Osteocyte (in vitro differentiated cells): ENCODE measurements at places on chromosomes 4 and X. TPM values are rescaled to one million over a fixed set of nuclear protein-coding genes. Genes with fewer than 3 reads are reported as not detected.
A peak's percentile ranks its signal among the peaks of the same experiment; 100 is the strongest.

GRCh38 chr4:55530691-55531090 lies 16.0 kb downstream of the CLOCK start:
- no peak overlapping the region for H3K4me3 ChIP-seq
- peaks cover 2% of the 10 kb centered on the region for H3K4me1 ChIP-seq
- no peak overlapping the region for H3K27ac ChIP-seq
- H3K36me3 ChIP-seq = peaks cover 33% of the 10 kb centered on the region
- no peaks in the 10 kb centered on the region for H3K27me3 ChIP-seq

The SERTM2 gene
- total RNA-seq = not detected in 2 replicates

The MSX1 gene
- 2.2 and 3.5 TPM in 2 replicates for total RNA-seq

- H3K4me1 ChIP-seq = peaks cover 1% of the 10 kb centered on the region
- H3K4me3 ChIP-seq = no peak overlapping the region
- H3K36me3 ChIP-seq = no peaks in the 10 kb centered on the region
These were observed 23.5 kb upstream of the SPINK2 start for GRCh38 chr4:56844802-56845580.

GRCh38 chrX:55011294-55011693 lies 11.1 kb downstream of the APEX2 start:
- H3K27ac ChIP-seq = no peak overlapping the region
- peaks cover 6% of the 10 kb centered on the region for H3K36me3 ChIP-seq
- no peaks in the 10 kb centered on the region for H3K4me1 ChIP-seq
- H3K27me3 ChIP-seq = no peaks in the 10 kb centered on the region
- no peak for DNase-seq
- no peak overlapping the region for H3K4me3 ChIP-seq

DNA sequence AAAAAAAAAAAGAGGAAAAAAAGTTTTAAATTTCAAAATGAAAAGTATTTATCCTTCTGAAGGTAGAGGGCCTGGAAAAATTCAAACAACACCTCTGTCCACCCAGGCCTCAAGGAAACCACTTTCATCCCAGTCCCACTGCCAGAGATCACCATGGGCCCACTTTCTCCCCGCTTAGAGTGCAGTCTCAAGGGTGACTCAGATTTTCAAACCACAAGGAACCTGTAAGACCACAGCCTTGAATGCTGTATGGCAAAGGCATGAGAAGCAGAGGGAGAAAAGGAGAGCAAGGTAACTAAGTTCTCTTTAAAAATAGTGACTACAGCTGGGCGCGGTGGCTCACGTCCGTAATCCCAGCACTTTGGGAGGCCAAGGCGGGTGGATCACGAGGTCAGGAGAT lies 87.9 kb upstream of the PACRGL start:
- H3K36me3 ChIP-seq = peaks cover 18% of the 10 kb centered on the region
- H3K4me1 ChIP-seq = peaks cover 2% of the 10 kb centered on the region
- H3K27me3 ChIP-seq = no peaks in the 10 kb centered on the region
- no peak overlapping the region for H3K4me3 ChIP-seq
- no peak for DNase-seq
- H3K27ac ChIP-seq = no peak overlapping the region

- no peaks in the 10 kb centered on the region for H3K36me3 ChIP-seq
- no peak overlapping the region for H3K27ac ChIP-seq
- no peak for DNase-seq
These were observed 666.2 kb downstream of the DMD start for GRCh38 chrX:32545101-32545500.

DNA sequence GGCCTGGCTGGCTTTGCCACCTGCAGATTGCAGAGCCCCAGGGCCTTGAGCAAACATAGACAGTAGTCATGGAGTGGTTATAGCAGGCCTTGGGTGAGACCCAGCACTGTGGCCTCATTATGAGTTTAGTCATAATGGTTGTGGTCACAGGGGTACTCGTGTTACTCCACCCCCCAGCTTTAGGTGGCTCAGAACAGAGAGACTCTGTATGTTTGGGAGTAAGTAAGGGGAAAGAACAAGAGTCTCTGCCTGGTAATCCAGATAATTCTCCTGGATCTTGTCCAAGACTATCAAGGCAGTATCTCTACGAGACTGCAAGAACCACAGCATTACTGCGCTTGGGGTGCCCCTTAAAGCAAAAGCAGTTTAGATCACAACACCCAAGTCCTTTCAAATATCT lies 62.3 kb upstream of the SCRG1 start:
- H3K4me3 ChIP-seq = no peak overlapping the region
- DNase-seq = no peak
- peaks cover 4% of the 10 kb centered on the region for H3K4me1 ChIP-seq
- H3K36me3 ChIP-seq = peaks cover 19% of the 10 kb centered on the region

GRCh38 chr4:177986236-177986635 lies 544.0 kb upstream of the AGA start:
- no peaks in the 10 kb centered on the region for H3K4me1 ChIP-seq
- H3K27me3 ChIP-seq = no peaks in the 10 kb centered on the region
- H3K36me3 ChIP-seq = no peaks in the 10 kb centered on the region
- no peak overlapping the region for H3K4me3 ChIP-seq
- DNase-seq = no peak

DNA sequence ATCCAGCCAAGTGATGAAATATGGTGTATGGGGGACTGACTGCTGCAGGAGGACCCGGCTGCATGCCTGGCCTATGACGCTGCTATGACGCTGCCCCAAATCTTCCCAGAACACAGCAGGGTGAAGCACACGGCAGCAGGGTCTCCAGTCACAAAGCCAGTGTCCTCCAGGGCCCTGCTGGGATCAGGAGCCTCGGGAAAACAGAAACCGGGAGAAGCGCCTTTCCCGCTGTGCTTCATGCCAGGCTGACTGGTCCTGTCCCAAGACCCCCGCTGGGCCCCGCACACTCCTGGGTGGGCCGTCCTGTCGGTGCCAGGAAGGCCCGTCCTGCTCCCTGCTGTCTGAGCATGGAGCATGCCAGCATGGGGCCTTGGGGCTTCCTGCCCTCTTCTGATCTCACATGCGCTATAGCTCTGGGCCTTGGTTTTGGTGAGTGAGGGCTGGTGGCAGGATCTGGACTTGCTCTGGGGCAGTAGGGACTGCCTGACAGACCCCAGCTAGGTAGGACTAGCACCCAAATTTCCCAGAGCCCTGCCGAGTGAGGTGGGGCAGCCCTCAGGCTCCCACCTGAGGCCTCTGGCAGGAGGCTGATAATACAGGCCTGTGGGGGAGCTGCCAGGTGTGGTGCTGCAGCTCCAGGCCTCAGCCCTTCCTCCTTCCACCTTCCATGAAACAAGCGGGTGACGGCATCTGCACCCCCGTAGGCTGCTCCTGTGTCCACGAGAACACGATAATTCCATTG lies 64.0 kb downstream of the ACOX3 start:
- H3K27me3 ChIP-seq = no peaks in the 10 kb centered on the region
- no peak overlapping the region for H3K27ac ChIP-seq
- peaks cover 12% of the 10 kb centered on the region for H3K4me1 ChIP-seq
- no peak for DNase-seq

DNA sequence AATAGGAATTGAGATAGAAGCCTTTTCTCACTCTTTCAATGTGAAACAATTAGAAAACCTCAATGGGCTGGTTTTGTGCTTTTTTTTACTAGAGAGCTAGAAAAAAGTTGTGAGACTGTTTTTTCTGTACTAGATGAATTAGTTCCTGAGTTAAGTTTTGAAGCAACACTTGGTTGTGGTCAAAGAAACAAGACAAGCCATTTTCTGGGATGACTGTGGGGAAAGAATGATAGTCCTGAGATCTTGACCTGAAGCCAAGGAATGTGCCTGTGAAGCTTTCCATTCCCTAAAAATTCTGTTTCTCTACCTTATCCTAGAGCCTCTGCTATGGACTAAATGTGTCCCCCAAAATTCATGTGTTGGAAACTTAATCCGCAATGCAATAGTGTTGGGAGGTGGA lies 157.8 kb upstream of the TLL1 start:
- H3K4me3 ChIP-seq = no peak overlapping the region
- H3K36me3 ChIP-seq = peaks cover 2% of the 10 kb centered on the region
- H3K27ac ChIP-seq = no peak overlapping the region
- H3K4me1 ChIP-seq = peaks cover 19% of the 10 kb centered on the region
- DNase-seq = no peak

DNA sequence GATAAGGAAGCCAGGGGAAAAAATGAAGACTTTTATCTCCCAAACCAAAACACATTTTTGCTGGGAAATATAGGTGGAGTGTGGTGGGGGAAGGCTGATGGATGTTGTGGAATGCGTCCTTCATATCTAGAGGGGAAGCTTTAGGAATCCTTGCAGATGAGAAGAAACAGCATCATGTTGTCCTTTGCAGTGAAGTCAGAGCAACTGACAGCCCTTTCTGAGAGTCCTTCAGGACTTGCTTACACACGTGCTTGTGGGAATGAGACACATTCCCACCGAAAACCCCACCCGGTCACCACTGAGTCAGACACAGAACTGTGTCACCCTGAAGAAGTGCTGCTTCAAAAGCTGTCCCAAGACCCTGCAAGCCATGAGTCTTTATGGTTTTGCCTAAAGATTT lies 81.5 kb downstream of the SHROOM2 start:
- H3K4me3 ChIP-seq = no peak overlapping the region
- H3K27ac ChIP-seq = no peak overlapping the region
- DNase-seq = no peak
- peaks cover 22% of the 10 kb centered on the region for H3K4me1 ChIP-seq

The GPAT3 gene
- total RNA-seq = not detected in 2 replicates

The BRCC3 gene
- total RNA-seq = 12.4 and 15.3 TPM in 2 replicates

The PCSK1N gene
- total RNA-seq = 13.1 and 14.8 TPM in 2 replicates

GRCh38 chr4:185898413-185898812 lies 86.4 kb upstream of the SORBS2 start:
- no peaks in the 10 kb centered on the region for H3K36me3 ChIP-seq
- H3K4me1 ChIP-seq = peaks cover 6% of the 10 kb centered on the region
- H3K4me3 ChIP-seq = no peak overlapping the region
- DNase-seq = no peak

The RS1 gene
- not detected in 2 replicates for total RNA-seq

DNA sequence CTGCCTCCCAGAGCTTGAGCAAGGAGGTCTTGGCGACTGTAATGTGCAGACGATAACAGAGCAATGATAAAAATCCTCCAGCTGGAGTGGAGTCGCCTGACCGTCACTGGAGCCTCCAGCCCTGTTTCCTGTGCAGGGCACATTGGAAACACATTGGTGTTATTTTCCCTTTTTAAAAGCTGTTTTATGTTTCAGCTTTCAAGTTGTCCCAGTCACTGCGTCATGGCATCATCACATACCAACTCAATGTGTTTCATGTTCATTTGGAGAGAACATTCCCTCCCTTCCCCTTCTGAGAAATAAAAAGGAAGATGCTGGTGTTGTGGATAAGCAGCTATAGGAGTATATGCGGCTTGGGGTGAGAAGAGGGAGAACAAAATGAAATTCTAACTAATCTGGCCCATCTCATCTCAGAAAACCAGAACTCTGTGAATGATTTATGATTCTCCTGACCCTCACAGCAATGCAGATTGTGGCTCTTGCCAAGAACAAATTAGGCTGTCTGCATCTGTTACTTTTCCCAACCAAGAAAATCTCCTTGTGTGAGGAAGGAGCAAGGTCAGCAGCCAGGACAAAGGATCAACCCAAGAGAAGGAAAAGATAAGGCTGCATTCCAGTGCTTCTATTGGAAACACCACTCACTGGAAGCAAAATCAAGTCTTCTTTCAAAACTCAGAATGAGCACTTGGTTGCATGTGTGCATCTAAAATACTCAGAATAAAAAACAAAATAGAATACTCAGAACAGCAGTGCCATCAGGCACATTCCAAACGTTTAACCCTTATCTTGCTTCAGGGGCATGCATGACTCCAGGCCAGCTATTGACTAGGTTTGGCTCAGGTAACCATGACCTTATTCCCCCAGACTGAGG lies 134.4 kb downstream of the RASL11B start:
- no peak for DNase-seq
- H3K4me1 ChIP-seq = peaks cover 18% of the 10 kb centered on the region
- no peak overlapping the region for H3K27ac ChIP-seq

DNA sequence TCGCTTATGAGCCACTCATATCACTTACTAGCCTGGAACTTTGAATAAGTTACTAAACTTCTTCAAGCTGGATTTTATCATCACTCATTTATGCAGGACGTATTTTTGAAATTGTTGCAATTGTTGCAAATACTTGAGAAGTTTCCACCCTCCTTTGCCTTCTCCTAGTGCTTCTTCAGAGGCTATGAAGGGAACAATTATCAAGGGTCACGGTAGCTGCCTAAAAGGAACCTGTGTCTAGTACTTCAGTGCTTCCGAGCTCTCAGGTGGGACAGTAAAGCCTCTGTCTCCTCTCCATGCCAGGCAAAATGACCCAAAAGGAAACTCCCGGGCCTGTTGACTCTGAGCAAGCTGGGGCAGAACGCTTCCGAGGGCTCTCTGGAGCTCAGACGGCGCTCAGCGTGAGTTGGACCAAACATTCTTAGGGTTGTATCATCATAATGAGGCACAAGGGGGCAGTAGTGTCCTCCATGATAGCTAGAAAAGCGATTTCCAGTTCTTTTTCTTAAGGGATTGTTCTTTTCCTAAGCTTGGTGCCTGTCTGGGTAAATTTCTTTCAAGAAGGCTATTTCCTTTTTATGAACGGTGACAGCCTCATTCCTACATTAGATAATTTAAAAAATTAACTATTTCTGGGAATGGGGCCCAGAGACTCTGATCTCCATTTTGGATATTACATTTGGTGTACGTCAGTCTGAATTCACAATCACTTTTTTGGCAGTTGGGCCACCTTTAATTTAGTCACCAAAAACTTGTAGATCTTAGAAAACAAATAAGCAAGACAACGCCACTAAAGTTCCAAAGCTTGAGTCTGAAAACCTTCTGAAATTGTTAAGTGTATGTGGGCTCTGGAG lies 73.1 kb downstream of the PACRGL start:
- no peaks in the 10 kb centered on the region for H3K36me3 ChIP-seq
- no peak overlapping the region for H3K4me3 ChIP-seq
- peaks cover 2% of the 10 kb centered on the region for H3K4me1 ChIP-seq
- H3K27me3 ChIP-seq = peaks cover 26% of the 10 kb centered on the region
- no peak for DNase-seq
- H3K27ac ChIP-seq = no peak overlapping the region

- DNase-seq = no peak
- H3K27me3 ChIP-seq = no peaks in the 10 kb centered on the region
- peaks cover 2% of the 10 kb centered on the region for H3K36me3 ChIP-seq
- H3K4me3 ChIP-seq = peak overlapping the region; percentile 71
- peaks cover 37% of the 10 kb centered on the region for H3K4me1 ChIP-seq
- peak overlapping the region; percentile 61 for H3K27ac ChIP-seq
These were observed 105.5 kb downstream of the MAML3 start for GRCh38 chr4:140048419-140048995.

DNA sequence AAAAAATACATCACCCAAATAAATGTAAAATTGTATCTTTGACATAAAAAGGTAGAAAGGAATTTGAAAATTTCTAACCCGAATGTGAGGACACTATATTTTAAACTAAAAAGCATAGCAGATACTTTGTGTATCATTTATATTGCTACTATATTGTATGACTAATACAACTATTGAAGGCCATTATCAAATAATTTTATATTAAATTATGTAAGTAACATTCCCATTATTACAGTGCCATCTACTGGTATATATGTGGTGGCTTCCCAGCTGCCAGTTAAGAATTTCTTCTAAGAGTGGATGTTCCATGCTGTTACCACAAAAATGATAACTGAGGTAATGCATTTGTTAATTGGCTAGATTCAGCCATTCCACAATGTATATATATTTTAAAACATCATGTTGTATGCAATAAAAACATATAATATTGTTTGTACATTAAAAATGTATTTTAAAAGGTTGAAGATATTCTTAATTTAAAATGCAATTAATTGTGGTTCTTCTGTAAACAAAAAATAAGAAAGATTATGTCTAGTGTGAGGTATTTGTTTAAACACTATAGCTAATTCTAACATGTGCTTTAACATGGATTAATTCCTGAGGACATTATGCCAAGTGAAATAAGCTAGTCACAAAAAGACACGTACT lies 65.3 kb downstream of the EGF start:
- no peak for DNase-seq
- no peaks in the 10 kb centered on the region for H3K36me3 ChIP-seq
- no peak overlapping the region for H3K4me3 ChIP-seq

The MAGEB1 gene
- total RNA-seq = not detected in 2 replicates
